ENCODE measurements at places on chromosomes 12 and 14.

GRCh38 chr14:72549854-72550253 is 344.0 kb downstream of the DPF3 start:
- DNase-seq, result no peak

GRCh38 chr12:26185532-26186320 is 9.6 kb upstream of the SSPN start:
- no peak for DNase-seq

- DNase-seq, result no peak
Observed at GRCh38 chr14:102853648-102854047, 68.8 kb upstream of the AMN start.

GRCh38 chr12:7154042-7154441 is 23.9 kb downstream of the CLSTN3 start:
- no peak for DNase-seq

DNA sequence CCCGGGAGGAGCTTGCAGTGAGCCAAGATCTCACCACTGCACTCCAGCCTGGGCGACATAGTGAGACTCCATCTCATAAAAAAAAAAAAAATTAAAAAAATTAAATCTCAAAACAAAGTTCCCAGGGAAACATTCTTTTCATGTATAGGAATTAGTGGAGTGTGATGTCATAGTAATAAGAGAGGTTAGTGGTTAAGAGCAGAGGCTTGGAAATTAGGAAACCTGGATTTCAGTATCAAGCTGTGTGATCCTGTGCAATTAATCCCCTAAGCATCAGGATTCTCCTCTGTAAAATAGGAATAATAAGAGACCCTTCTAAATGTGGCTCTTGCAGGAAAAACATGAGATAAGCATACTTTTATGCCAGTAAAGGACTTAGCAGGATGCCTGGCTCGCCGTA is 3.1 kb upstream of the TXNRD1 start:
- no peak for DNase-seq

- no peak for DNase-seq
Observed at GRCh38 chr12:112025808-112026375, 12.7 kb downstream of the ERP29 start.

DNA sequence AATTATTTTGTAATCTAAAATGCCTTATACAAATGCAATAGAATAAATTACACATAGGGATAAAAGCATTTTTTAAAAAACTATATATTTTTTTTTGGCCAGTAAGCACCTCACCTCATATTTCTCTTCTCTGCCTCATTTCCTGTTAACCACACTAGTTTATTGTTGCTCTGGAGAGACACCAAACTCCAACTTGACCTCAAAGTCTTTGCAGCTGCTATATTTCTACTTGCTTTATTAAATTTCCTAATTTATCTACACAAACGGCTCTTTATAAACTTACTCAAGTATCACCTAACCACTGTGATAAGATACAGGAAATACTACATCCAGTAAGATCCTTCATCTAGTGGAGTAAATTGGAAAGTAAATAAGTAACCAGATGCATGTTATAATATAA is 622.3 kb downstream of the C12orf50 start:
- no peak for DNase-seq

DNA sequence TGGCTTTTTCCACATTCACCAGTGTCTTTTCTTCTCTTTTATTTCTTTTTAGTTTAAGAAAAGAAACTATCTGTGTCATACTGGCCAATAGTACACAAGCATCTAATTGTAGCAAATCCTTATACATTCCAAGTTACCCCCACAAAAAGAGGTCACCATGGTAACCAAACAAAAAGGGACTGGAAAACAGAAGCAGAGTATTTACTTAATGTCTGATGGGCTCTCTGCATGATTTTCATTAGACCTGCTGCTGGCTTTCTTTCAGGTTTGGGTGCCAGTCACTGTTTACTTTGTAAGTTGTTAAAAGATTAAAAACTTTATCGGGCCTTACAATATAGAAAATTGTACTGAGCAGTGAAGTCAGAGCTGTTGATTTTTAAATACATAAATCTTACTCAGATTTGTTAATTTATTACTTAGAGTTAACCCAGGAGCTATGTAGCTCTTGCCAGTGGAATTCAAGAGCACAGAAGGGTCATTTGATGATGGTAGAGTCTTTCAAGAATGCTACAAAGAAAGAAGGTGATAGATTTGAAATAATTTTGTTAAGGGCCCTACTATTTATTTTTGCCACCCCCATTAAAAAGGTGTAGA is 123.9 kb downstream of the BRMS1L start:
- DNase-seq, result no peak

- no peak for DNase-seq
Observed at GRCh38 chr14:54568821-54569595, 2.1 kb downstream of the SAMD4A start.

GRCh38 chr14:44372807-44373489 is 134.1 kb downstream of the FSCB start:
- DNase-seq, result no peak

DNA sequence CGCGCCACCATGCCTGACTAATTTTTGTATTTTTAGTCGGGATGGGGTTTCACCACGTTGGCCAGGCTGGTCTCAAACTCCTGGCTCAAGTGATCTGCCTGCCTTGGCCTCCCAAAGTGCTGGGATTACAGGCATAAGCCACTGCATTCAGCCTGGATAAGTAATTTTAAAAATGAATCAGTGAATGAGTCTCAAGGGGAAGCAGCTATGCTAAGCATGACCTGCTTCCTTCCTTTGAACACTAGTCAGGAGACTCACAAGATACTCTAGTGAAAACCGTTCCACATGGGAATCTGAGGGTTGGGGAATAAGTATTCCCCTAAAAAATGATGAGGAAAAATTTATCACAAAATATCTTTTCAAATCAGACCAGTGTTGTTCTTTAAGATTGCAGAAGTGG is 10.7 kb upstream of the FAM234B start:
- DNase-seq, result no peak

Data from NCI-H1930 (cell line).